ENCODE measurements at places on chromosomes 16 and 17. TPM values are rescaled to one million over a fixed set of nuclear protein-coding genes. Genes with fewer than 3 reads are reported as not detected.

DNA sequence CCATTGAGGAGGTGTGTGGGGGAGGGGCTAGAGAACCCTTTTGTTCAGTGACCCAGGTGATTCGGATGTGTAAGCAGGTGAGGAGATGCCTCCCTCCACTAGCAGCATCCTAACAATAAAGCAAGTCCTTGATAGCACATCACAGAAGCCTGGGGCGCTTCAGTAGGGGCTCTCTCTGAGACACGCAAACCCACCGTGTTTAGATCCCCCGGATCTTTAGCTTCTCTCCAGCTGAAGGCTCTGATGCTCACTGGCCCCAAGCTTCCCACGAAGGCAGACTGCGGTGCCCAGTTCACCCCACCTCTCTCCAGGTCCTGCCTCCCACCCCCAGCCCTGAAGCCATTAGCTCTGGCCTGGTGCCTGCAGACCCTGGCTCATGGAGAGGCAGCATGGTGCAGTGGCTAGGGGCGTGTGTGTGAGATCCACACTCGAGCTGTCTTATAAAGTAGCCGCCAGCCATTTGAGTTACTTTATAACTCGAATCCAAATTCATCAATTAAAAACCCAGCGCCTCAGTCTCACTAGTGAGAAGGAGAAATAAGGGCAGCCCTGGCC is 204.7 kb upstream of the TNRC6C start:
- no peak for DNase-seq

GRCh38 chr16:3171855-3172593 is 16.0 kb upstream of the OR1F1 start:
- no peak for DNase-seq

DNA sequence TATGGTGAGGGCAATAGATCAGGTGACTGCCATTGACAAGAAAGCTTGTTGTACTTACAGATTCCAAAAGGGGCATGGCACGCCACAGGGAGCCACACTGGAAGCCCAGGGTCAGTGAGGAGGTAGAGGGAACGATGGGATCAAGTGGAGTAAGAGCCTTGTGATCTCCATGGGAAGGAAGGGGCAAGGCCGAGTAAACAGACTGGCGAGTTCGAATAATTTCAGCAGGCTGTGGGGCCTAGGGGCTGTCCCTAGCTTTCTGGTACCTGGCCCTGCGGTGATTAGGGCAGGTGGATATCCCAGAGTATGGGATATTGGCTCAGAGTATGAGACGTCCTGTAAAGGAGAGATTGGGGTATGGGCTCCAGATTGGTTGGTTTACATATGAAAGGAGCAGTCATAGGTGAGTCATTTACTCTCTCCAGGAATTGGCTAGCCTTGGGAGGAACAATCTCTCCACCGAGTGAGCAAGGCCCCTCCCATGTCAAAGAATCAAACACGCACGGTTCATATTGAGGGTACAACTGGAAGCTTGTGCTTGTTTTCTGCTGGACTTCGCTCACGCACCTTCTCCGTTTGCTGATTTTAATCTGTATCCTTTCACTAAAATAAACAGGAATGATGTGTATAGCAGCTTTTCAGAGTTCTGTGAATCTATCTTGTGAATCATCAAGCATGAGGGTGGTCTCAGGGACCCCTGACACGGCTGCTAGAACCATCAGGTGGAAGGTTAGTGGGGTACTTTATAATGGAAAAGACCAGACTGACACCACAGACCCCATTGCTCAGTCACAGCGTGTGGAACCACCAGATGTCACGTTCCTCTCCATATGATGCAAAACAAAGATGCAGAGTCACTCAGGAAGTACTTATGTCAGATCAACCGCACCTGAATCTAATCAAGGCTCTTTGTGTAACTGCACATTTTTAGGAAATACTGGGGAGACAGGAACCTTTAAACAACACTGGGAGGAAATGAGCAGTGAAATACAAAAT is 27.9 kb downstream of the GABARAPL2 start:
- no peak for DNase-seq

NOD2 gene
- 0.90 TPM for total RNA-seq

FBXW10B gene
- total RNA-seq: not detected
